ENCODE measurements at places on chromosomes 11 and 22. TPM values are rescaled to one million over a fixed set of nuclear protein-coding genes. Genes with fewer than 3 reads are reported as not detected.

Gene SLC17A6
- 46.7 TPM for polyA plus RNA-seq

Gene CBLIF
- polyA plus RNA-seq, result not detected

Gene DDX6
- 126 TPM for polyA plus RNA-seq

Gene OR52H1
- polyA plus RNA-seq, result not detected

Gene JAML
- polyA plus RNA-seq, result 1.5 TPM

Gene DAGLA
- polyA plus RNA-seq, result 21.7 TPM

Gene SLC15A3
- 35.5 TPM for polyA plus RNA-seq

Gene ELMOD1
- polyA plus RNA-seq, result 83.8 TPM

Gene KRTAP5-11
- 0.43 TPM for polyA plus RNA-seq

Gene GRM5
- polyA plus RNA-seq, result 28.1 TPM

Gene INCENP
- 32.4 TPM for polyA plus RNA-seq

Gene CSF2RB
- 1.3 TPM for polyA plus RNA-seq

Gene TENM4
- polyA plus RNA-seq, result 32.6 TPM

Gene JHY
- polyA plus RNA-seq, result 11.5 TPM

Gene RIMBP3B
- not detected for polyA plus RNA-seq

Gene POU2F3
- polyA plus RNA-seq, result 0.38 TPM

Gene CRYBB2
- polyA plus RNA-seq, result 0.93 TPM

Gene OR5A1
- not detected for polyA plus RNA-seq

Gene STT3A
- polyA plus RNA-seq, result 94.5 TPM
